ENCODE measurements at places on chromosomes 5 and 9.

DNA sequence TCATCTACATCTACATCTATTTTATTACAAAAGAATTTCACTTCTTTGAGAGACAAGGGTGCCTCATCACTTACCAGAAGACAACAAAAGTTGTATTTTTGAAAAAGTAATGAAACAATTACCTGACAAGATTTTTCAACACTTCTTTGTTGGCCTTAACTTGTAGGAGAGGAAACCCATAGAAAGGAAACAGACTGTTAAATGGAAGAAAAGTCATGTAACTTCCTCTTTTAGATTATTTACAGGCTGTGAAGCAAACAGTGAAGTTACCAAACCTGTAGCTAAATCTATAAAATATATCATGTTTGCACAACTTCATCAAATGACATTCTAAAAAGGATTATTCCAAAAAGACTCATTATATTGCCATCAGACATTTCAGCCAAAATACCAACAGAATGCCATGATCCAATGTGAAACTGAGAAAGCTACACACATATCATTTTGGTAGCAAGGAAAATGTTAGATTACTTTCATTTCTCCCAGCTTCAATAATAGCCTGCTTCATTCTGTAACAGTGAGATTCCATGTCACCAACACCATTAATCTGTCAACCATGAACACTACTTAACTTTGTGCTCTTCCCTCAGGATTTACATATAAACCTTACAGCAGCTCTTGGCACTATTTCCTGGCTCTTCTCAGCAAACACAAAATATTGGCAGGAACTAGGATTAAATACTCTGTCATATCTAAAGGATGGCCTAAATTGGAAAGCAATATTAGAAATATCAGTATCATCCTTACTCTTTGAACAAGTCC, 122.5 kb downstream of the MCTP1 start:
- no peak for DNase-seq

GRCh38 chr5:142287096-142287972, 37.5 kb downstream of the SPRY4 start:
- no peak for DNase-seq

DNA sequence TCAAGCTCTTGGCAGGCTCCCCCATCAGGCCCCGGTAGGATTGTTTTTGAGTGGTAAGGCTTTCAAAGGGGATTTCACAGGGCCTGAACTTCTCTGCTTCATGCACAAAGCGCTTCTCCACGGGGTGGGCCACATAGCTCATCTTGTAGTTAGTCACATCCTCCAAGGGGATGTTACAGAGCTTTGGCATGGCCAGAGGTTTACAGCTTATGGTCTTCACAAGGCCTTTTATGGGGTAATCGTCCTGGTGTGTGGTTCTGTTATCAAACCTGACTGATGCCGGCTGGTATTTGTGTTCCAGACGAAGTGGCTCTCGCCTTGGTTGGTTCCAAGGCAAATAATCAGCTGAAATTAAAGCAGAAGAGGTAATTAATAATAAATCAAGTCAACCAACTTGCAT, 104.3 kb downstream of the SAXO1 start:
- no peak for DNase-seq

DNA sequence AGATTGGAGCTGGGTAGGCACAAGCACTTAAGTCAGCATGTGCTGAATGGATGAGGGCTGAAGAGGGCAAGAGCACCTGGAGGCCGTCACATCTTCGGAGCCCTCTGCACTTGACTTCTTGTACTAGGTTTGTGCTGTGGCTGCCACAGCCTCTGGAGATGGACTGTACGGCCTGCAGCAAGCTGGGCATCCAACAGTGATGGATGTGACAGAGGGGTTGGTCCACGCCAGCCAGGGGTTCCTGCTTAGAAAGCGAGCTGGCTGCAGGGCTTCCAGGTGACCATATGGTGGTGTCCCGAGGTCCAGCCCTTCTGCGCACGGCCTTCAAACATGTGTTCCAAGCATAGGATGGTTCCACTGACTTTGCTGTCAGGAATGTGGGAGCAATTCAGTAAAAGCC, 65.1 kb upstream of the PHYKPL start:
- DNase-seq = no peak

DNA sequence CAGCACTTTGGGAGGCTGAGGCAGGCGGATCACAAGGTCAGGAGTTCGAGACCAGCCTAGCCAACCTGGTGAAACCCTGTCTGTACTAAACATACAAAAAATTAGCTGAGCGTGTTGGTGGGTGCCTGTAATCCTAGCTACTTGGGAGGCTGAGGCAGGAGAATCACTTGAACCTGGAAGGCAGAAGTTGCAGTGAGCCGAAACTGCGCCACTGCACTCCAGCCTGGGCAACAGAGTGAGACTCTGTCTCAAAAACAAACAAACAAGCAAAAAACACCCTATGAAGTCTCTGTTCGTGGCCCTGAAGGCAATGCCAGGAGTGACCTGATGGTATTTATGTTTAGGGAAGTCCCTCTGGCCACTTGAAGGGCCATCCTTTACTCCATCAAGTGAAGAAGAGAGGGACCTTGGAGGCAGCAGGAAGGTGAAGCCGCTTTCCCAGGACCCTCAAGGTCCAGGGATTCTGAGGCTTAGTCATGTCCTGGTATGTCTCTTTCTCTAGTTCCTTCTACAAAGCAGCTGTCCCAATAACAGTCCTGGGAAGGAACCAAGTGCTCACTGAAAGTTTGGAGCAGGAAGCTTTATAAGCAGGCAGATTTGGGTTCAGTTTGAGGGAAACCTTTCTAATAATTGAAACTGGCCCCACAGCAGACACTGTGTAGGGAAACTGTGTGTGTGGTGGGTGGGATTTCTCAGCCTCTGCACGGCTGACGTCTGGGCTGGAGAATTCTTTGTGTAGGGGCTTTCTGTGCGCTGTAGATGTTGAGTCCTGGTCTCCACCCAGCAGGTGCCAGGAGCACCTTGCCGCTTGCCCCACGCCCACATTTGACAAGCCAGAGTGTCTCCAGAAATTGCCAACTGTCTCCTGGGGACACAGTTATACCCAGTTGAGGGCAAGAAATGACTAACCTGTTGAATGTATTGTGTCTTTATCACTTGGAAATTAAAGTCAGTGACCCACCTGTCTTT, 12.5 kb downstream of the PHF2 start:
- DNase-seq = no peak

GRCh38 chr9:4229252-4229651, 70.6 kb downstream of the GLIS3 start:
- no peak for DNase-seq
